Heart right ventricle (tissue), 16 donors: ENCODE measurements at places on chromosomes 4 and X. TPM values are rescaled to one million over a fixed set of nuclear protein-coding genes. Genes with fewer than 3 reads are reported as not detected.

DNA sequence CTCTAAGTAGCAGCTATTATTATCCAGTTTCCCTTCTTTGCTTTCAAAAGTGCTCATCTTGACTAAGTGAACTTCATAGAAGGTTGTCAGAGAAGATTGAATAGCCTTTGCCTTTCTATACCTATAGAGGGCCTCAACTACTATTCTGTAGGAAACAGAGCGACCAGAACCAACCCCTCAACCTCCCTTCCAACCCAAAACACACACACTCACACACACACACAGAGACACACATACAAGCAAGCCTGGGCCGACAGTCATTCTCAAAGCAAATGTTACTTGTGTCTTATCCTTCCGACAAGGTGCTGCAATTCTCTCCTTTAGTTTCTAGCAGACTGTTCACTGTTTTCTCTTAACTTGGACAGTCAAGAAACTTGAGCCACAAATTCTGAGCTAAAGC, 201.6 kb downstream of the DCTD start:
- no peak for DNase-seq

The NLGN4X gene
- total RNA-seq = 1.7 TPM

The RAB39B gene
- total RNA-seq = 0.25 TPM

DNA sequence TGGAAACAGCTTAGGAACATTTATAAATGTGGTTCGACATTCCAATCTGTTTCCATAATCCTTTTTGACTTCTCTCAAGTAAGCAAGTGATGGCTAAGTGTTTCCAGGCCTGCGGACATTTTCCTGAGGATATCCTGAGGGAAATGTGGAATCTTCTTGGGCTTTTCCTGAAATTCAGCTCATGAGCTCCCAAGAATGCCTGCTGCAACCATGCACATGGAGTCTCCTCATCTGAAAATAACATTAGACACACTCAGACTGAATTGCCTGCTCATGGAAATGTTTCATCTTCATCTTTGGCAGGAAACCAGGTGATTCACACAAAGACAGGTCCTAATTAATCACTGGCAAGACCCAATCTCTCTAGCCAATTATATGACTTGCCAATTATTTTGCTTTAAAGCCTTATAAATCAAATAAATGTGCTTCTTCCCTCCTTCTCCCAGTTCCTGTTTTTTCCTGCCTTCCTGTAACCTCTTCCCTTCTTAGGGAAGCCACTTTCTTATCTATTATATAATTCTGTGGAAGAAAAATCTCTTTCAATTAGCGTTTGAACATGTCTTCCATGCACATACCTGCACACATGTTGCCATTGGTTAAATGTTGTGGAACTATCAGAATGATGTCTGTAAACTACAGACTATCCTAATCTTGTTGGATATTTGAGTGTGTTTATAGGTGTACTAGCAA, 104.6 kb upstream of the MXRA5 start:
- DNase-seq = no peak

The MEPE gene
- not detected for total RNA-seq

DNA sequence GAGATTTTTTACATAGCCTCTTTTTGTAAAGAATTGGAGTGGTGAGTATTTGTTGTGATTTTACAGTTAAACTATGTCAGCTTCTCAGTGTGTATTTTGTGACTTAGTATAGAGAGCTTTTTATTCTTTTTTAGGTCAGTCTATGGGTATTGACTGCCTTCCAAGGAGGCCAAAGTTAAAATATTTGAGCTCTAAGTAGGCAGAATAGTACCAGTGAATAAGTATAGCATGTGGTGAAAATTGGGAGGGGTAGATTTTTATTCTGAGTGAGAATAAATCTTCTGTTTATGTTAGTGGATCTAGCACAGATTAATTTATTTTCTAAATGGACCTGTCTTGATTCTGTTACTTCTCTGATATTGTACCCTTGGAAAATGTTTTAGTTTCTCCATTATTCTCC, 37.5 kb downstream of the HERC3 start:
- DNase-seq = no peak

DNA sequence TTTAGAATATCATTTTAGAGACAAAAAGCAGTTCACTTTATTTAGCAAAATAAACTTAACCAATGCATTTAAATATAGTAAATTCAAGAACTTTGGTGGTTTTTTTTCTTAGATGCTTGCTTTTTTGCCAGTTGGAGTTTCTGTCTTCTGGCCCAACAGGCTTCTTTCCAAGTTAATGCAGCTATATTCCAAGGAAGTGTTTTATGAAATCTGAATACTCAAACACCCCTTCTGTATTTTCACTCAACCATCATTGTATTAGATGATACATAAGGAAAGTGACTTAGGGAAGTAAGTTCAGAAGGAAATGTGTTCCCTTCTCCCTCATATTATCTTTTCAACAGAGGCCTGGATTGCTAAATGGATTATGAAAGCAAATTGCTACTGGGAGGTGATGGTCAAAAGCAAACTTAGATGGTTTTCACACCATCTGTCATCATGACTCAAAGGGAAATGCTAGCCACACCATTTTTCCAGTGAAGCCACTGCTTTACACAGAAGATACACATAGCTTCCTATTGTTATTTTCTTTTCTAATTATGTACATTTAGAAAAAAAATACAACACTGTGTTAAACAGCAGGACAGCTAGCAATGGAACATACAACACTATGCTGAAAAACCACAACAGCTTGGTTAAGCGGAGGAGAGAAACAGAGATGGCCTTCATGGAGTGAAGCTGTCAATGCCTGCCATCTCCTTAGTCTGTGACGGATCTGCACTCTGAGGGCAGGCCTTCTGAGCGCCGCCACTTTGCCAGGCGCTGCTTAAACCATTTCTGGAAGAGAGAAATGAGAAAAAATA, 32.9 kb downstream of the HOPX start:
- no peak for DNase-seq

- no peak for DNase-seq
These were observed 107.8 kb downstream of the SLC4A4 start for GRCh38 chr4:71446479-71447081.

- no peak for DNase-seq
These were observed 73.6 kb downstream of the MED28 start for GRCh38 chr4:17688011-17688441.

DNA sequence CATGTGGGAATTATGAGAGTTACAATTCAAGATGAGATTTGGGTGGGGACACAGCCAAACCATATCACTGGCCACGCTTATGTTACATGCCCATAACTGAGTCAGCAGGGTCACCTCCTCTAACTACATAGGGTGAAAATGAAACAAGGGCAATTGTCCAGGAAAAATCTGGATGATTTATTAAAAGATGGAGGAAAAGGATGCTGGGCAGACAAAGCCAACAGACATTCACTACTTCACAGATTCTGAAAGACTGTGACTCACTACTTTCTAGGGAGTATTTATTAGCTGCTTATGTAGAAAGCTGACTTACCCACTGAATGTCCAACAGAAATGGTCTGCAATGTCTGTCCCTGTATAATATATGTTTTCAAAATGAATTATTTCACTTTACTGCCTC, 72.4 kb downstream of the APBB2 start:
- DNase-seq = no peak

DNA sequence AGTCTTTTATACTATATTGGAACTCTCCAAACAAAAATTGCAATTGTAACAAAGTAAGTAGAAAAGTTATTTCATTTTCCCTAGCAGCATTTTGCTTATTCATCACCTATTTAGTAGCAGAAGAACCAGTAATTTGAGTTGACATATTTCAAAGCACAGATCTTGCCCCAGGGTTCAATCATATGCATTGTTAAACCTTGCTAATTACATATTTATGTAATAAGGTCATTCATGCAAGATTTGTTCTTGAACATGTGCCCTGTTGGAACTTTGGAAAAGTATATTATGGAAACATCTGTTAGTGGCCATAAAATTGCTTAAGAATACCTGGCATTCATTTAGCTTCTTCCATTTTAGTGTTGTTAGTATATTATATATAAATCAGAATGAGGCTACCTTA, 191.7 kb downstream of the TLL1 start:
- no peak for DNase-seq

DNA sequence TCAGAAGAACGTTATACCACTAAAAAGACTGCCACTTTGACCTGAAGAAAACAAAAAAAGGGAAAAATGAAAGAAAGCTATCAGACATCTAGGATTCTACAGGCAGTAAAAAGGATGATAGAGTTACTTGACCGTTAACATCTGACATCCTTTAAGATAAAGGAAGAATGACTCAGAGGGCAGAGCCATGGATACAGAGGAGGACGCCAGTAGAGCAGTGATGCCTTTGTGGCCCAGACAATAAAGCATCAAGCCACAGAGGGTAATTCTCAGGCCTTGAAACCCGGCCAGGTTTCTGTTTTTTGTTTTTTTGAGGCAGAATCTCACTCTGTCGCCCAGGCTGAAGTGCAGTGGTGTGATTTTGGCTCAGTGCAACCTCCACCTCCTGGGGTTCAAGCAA, 9.5 kb upstream of the BEX1 start:
- no peak for DNase-seq

The HELT gene
- total RNA-seq = not detected
